ENCODE measurements at places on chromosomes 12 and 14.

GRCh38 chr12:125134576-125134975 is 69.3 kb downstream of the AACS start:
- no peak for DNase-seq

GRCh38 chr12:101485021-101485420 is 9.9 kb downstream of the SPIC start:
- DNase-seq: no peak

DNA sequence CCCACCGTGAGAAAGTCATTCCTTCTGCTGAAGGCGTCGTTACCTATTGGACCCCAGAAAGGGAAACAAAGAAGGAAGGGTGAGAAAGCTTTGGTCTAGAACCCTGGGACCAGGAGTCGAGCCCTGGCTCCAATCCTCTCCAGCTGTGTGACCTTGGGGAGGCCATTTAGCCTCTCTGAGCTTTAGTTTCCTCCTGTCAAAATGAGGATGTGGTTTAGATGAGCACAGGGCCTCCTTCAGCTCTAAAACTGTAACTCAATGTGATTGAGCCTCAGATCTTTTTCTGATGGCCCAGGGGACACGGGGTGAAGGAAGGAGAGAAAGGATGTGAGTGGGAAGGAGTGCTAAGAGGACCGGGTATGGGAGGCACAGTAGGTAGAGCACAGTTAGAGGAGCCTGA is 7.7 kb downstream of the JDP2 start:
- no peak for DNase-seq

- DNase-seq: no peak
These were observed 43.2 kb downstream of the BICDL1 start for GRCh38 chr12:120032242-120032641.

GRCh38 chr12:117024961-117025480 is 74.2 kb downstream of the TESC start:
- DNase-seq: no peak

DNA sequence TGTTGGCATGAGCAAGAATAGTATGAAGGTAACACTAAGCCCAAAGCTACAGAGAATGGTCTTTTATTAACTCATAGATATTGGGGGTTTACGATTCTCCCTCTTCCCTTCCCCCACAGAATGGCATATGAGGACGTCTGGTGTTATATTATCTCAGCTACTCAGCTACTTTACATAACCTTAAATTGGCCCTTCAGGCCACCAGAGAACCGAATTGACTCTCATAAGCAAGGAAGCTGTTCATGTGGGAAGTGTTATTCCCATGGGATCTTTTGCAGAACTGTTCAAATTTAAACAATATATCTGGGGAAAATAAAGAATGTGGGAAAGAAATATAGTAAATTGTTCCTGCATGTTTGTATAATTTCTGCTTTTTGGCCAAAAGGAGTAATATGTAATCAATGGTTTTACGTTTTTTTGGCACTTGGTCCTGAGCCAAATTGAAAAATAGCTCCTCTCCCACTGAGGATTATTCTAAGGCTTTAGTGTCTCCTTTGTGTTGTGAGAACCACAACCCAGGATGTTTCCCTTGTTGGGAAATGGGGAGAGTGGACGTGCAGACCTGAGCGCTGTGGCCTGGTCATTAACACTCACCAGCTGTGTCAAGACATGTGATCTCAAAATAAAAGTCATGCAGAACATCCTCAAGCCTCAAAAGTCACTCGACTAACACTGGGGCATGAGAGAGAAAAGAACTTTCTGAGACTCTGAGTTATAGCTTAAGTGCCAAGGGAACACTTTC is 31.8 kb upstream of the CMAS start:
- no peak for DNase-seq

DNA sequence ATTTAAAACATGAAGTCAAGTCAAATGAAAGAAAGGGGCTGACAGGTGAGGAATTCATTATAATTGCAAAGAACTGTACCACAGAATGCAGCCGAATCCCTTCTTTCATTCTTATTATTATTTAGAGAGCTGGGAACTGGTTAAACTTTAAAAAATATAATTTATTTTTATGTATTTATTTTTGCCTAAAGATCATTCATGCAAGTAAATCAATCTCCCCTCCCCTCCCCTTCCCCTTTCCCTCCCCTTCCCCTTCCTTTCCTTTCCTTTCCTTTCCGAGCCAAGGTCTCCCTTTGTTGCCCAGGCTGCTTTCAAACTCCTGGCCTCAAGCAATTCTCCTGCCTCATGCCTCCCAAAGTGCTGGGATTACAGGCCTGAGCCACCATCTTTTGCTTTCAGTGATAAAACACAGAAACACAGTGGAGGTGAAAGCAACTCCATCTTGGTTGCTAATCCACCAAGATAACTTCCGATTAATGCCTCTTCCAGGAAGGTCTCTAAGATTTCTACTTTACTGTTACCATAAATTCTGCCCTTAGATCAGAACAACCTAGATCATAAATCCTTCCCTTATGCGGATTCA is 6.0 kb upstream of the UBC start:
- no peak for DNase-seq

DNA sequence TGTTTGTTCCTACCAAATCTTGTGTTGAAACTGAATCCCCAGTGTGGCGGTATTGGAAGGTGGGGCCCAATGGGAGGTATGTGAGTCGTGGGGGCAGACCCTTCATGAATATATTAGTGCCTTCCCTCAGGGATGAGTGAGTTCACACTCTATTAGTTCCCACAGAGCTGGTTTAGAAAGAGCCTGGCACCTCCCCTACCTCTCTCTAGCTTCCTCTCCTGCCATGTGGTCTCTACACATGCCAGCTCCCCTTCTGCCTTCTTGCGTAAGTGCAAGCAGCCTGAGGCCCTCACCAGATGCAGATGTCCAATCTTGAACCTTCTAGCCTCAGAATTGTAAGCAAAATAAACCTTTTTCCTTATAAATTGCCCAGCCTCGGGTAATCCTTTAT is 105.8 kb downstream of the SPTSSA start:
- DNase-seq: no peak

DNA sequence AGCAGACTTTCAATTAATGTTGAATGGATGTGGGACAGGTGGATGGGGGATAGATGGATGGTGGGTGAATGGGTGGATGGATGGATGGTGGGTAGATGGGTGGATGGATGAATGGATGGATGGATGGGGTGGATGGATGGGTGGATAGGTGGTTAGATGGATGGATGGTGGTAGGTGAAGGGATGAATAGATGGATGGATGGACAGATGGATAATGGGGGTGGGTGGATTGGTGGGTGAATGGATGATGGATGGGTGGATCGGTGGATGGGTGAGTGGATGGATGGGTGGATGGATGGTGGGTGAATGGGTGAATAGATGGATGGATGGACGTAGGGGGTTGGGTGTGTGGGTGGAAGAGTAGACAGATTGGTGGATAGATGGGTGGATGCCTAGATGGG is 14.0 kb upstream of the INF2 start:
- DNase-seq: no peak

DNA sequence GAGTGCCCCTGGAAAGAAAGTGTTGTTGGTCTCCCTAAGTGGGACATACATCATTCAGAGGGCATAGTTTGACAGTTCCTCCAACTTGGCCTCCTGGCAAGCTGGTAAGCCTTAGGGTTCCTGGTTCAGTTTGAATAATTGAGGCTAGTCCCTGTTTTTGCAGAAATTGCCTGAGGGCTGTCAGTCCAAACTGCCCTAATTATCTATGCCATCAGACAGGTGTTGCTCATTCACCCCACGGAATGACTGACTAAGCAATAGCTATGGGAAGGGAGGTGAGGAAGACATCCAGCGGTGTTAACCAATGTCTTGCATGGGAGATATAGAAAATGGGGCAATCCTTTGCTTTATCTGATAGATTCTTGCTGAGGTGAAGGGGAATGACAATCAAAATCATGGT is 37.6 kb downstream of the SPTSSA start:
- no peak for DNase-seq

DNA sequence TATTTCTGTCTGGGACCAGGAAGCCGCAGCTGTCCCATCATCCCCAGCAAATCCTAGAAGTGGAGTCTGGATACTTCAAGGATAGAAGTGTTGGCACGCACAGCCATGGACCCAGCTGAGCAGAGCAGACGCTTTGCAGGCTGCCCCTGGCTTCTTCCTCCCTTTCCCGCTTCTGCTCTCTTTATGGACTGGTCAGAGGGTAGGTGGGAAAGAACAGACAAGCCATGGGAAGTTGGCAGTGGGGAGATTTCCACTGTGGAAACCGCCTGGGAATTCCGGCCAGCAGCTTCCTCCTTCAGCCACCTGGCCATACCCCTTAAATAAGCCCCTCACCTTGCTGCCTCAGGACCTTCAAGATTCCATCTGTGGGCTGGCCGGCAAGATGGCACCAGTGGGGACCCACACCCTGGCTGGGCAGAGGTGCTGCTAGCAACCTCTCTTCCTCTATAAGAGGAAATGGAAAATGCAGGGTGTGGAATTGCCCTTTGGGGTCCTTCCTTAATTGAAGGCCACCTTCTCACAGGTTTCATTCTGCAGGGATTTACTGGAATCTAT is 20.6 kb downstream of the OTUB2 start:
- DNase-seq: no peak

DNA sequence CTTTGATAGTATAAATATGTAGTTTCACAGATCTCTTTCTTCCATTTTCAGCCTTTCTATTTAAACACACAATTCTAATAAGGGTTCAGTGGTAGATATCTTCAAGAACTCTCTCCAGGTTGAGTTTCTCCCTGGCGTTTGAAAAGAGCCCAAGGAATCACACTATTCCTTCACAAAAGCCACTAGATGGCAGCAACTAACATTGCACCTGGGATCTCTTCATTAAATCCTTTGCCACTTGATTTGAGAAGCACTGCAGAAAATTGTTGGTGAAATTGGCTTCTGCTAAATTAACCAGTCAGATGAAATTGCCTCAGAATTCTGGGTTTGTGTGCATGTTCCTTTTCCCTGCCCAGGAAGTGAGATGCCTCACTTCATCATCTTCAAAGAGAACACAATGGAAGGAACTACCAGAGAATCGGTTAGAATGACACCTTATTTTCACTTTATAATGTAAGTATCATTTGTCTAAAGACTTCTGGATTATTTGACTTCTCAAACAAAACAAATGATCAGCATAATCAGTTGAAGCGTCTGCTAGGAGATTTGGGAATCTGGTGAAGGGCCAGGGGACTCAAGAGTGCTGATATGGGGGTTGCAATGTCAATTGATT is 6.8 kb downstream of the CCDC198 start:
- peak; percentile 28 for DNase-seq

GRCh38 chr12:31749024-31749704 is 20.3 kb upstream of the AMN1 start:
- peak; percentile 26 for DNase-seq

DNA sequence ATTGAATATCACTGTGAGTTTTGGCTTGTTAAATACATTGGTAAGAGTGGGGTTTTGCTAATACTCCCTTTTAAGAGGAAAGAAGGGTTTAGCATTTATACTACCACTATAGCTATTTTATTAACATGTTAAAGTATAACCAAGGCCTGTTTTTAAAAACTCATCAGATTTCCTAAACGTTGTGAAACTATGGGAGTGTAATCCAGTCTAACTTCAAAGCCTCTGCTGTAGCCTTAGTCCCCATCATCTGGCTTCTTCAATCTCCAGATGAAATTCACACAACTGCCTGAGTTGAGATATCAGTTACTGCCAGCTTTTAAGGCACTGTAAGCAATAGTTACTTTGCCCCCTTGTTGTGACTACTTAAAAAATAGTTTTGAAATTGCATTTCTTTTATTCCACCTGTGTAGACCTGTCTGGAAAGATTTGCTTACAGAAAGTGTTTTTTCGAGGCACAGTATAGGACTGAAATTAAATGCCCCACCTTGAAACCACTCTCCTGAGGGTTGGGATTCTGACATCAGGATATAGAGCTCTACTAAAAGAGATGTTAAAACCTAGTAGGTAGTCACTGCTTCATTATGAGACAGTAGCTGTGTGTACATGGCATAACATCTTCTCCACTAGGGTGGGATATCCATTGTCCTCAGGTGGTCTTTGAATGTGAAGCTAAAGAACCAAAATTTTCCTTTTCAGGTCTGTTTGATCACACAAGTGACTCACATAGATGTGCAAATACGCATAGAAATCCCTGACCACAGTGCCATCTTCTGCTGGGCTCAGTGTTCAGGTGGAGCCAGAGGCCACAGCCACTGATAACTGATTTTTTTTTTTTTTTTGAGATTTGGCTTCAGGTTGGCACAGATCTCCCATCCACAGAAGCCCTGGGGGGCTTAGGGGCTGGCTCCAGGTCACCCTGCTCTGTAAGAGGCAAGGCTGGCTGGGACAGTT is 125.5 kb downstream of the DAAM1 start:
- DNase-seq: no peak

DNA sequence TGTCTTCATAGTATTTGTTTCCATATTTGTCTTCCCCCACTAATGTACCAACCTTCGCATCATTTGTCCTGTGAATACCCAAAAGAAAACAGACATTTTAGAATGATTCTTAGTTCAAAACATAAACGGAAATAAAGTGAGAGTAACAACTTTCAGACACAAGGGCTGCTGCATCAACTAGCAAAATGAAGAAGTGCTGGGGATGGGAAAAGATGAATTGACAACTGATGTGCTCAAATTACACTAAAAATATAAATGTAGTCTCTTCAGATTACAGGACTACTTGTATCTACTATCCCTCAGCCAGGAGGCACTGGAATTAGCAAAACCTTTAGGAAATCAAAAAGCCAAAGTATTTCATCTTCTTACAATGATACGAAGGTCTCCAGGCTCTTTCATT is 743 bp downstream of the NDUFA12 start:
- no peak for DNase-seq

DNA sequence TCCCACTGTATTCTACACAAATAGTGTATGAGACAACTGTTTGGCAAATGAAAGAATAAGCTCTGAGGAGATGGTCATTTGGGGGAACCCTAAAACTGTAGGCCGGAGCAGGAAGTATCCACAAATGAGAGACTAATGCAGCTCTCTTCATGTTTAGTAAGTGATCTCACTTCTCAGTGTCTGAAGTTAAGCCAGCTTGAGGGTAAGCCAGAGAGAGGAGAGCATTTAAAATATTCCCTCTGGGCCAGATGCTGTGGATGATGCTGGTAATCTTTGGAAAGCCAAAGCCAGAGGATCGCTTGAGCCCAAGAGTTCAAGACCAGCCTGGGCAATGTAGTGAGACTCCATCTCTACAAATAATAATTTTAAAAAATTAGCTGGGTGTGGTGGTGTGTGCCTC is 130.6 kb upstream of the SINHCAF start:
- no peak for DNase-seq

- DNase-seq: no peak
These were observed 17.2 kb upstream of the PRMT8 start for GRCh38 chr12:3473844-3474243.
